Aorta (tissue), 5 donors: ENCODE measurements at places on chromosomes 2 and 18. TPM values are rescaled to one million over a fixed set of nuclear protein-coding genes. Genes with fewer than 3 reads are reported as not detected.

The DPP4 gene
- 3.7 TPM for total RNA-seq

DNA sequence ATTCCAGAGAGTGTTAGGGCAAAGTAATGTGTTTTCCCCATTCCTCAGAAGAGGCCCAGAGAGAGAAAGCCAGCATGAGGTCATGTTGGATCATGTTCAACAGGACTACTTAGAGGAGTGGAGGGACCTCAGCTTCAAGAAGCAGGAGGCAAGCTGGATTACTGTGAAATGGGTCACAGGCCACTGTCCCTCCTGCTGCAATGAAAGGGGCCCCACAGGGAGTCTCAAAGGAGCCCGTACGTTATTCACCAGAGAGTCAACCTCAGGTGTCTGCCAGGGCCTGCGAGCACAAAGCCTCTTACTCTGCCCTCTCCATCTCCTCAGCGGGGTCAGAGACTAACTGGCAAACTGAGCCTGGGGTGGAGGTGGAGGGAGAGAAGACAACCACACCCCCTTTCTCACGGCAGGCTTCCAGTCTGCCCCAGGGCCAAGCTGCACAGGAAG lies 27.2 kb upstream of the ACYP2 start:
- H3K36me3 ChIP-seq: no peaks in the 10 kb centered on the region
- peaks cover 6% of the 10 kb centered on the region for H3K4me1 ChIP-seq
- no peak for DNase-seq
- H3K4me3 ChIP-seq: no peak overlapping the region

DNA sequence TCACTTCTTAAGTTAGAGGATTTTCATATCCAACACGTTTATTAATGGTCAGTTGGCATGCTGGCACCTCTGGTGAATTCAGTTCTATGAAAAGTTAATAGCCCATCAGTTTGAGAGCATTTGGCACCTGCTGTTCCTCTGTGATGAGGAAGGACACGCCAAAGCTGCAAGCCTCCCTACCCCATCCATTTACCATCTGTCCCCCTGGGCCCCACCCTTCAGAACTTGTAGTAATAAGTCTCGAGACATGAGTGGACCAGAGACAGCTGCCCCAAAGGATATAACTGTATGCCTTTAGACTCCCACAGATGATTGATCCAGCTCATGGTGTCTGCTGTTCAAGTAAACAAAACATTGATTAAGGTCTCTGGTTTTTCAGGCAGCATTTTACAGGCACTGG lies 6.3 kb downstream of the OST4 start:
- H3K4me1 ChIP-seq: no peaks in the 10 kb centered on the region
- no peak overlapping the region for H3K4me3 ChIP-seq
- no peaks in the 10 kb centered on the region for H3K36me3 ChIP-seq
- H3K27me3 ChIP-seq: no peaks in the 10 kb centered on the region
- H3K27ac ChIP-seq: no peak overlapping the region

The SLC8A1 gene
- 30.5 TPM for total RNA-seq

- no peak overlapping the region for H3K4me3 ChIP-seq
- no peak for DNase-seq
- H3K27me3 ChIP-seq: peaks cover 1% of the 10 kb centered on the region
- no peak overlapping the region for H3K27ac ChIP-seq
Measured at GRCh38 chr2:221134718-221135117, 437.4 kb downstream of the EPHA4 start.

The UGT1A10 gene
- total RNA-seq: not detected

DNA sequence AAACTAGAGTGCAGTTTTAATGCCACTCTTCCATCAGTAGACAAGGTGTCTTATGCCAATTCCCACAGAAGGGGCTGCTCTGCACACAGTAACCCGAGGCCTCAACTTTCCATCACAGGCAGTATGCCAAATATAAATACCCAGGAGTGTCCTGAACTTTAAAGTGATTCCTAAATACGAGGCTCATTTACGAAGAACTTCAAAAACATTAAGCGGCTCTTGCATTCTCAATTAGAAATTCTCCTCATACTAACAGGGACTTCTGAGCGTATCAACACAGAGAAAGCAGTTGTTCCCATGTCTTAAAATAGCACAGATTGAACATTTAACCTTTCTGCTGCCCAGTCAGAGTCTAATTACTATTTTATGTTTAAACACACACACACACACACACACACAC lies 638.6 kb downstream of the ERBB4 start:
- DNase-seq: no peak
- peak overlapping the region; percentile 8 for H3K4me3 ChIP-seq
- no peaks in the 10 kb centered on the region for H3K27me3 ChIP-seq
- no peaks in the 10 kb centered on the region for H3K4me1 ChIP-seq
- H3K36me3 ChIP-seq: no peaks in the 10 kb centered on the region
- H3K27ac ChIP-seq: no peak overlapping the region

The HOXD9 gene
- 1.8 TPM for total RNA-seq

- no peak overlapping the region for H3K27ac ChIP-seq
- DNase-seq: no peak
- H3K36me3 ChIP-seq: no peaks in the 10 kb centered on the region
- no peaks in the 10 kb centered on the region for H3K27me3 ChIP-seq
- no peaks in the 10 kb centered on the region for H3K4me1 ChIP-seq
Measured at GRCh38 chr2:67721516-67721915, 324.4 kb downstream of the ETAA1 start.

DNA sequence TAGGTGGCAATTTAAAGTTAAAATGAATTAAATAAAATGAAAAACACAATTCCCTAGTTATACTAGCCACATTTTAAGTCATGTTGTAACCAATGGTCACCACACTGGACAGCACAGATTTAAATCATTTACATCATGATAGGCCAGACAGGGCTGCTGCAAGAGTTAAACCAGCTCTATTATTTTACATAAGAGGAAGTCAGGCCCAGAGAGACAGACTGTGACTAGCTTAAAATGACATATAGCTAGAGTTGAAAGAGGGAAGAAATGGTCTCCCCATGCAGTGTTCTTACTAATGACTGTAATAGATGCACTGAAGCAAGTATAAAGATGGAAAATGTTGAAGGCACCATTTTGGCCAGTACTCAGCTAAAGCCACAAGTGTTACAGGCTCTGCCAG lies 69.6 kb downstream of the SLC66A3 start:
- H3K27ac ChIP-seq: no peak overlapping the region
- H3K27me3 ChIP-seq: no peaks in the 10 kb centered on the region
- H3K4me3 ChIP-seq: no peak overlapping the region
- no peak for DNase-seq
- H3K36me3 ChIP-seq: no peaks in the 10 kb centered on the region

DNA sequence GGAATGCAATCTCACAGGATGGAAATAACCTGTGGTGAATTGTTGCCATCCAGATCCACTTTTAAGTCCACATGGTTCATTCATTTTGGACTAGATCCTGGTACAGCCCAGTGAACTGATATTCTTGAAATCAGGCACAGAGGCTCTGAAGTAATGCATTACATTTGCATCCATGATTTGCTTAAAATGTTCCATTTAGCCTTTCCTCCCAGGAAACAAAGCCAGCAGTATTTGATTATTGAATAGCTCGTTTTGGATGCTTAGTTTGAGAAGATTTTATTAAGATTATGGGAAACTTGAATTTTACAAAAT lies 995.8 kb upstream of the CDH2 start:
- H3K4me3 ChIP-seq: no peak overlapping the region
- no peaks in the 10 kb centered on the region for H3K36me3 ChIP-seq
- DNase-seq: no peak
- H3K27ac ChIP-seq: no peak overlapping the region
- no peaks in the 10 kb centered on the region for H3K27me3 ChIP-seq

The BBS5 gene
- total RNA-seq: 10.6 TPM

GRCh38 chr2:231617059-231617926 lies 24.6 kb downstream of the TEX44 start:
- H3K27ac ChIP-seq: no peak overlapping the region
- no peaks in the 10 kb centered on the region for H3K27me3 ChIP-seq
- no peaks in the 10 kb centered on the region for H3K4me1 ChIP-seq
- H3K36me3 ChIP-seq: no peaks in the 10 kb centered on the region
- DNase-seq: no peak
- no peak overlapping the region for H3K4me3 ChIP-seq

- no peaks in the 10 kb centered on the region for H3K36me3 ChIP-seq
- no peak overlapping the region for H3K4me3 ChIP-seq
- H3K27ac ChIP-seq: no peak overlapping the region
- no peaks in the 10 kb centered on the region for H3K4me1 ChIP-seq
- H3K27me3 ChIP-seq: no peaks in the 10 kb centered on the region
- no peak for DNase-seq
Measured at GRCh38 chr2:170408461-170409163, 230.7 kb downstream of the MYO3B start.

The GRHL1 gene
- 1.6 TPM for total RNA-seq

- H3K4me1 ChIP-seq: no peaks in the 10 kb centered on the region
- H3K27ac ChIP-seq: no peak overlapping the region
- no peak overlapping the region for H3K4me3 ChIP-seq
- DNase-seq: no peak
- no peaks in the 10 kb centered on the region for H3K36me3 ChIP-seq
- H3K27me3 ChIP-seq: no peaks in the 10 kb centered on the region
Measured at GRCh38 chr2:205511641-205512040, 170.7 kb upstream of the NRP2 start.

The CRYGA gene
- not detected for total RNA-seq

- no peak overlapping the region for H3K4me3 ChIP-seq
- H3K27me3 ChIP-seq: no peaks in the 10 kb centered on the region
- peaks cover 3% of the 10 kb centered on the region for H3K36me3 ChIP-seq
- peaks cover 11% of the 10 kb centered on the region for H3K4me1 ChIP-seq
- H3K27ac ChIP-seq: no peak overlapping the region
Measured at GRCh38 chr2:33317369-33318007, 159.0 kb upstream of the RASGRP3 start.

GRCh38 chr18:74234326-74235171 lies 57.2 kb downstream of the CYB5A start:
- DNase-seq: no peak
- no peaks in the 10 kb centered on the region for H3K27me3 ChIP-seq
- H3K36me3 ChIP-seq: no peaks in the 10 kb centered on the region
- no peak overlapping the region for H3K4me3 ChIP-seq
- H3K4me1 ChIP-seq: no peaks in the 10 kb centered on the region

The B3GNT7 gene
- total RNA-seq: 6.7 TPM

GRCh38 chr2:71801969-71802368 lies 345.7 kb downstream of the CYP26B1 start:
- H3K4me3 ChIP-seq: no peak overlapping the region
- peak; percentile 79 for DNase-seq
- no peaks in the 10 kb centered on the region for H3K4me1 ChIP-seq
- H3K27me3 ChIP-seq: no peaks in the 10 kb centered on the region
